Naive thymus-derived CD8-positive, alpha-beta T cell (primary cell): ENCODE measurements at places on chromosomes 5 and 9.

GRCh38 chr9:76395381-76395780 lies 1.2 kb upstream of the RFK start:
- no peak for DNase-seq
- peaks cover 11% of the 10 kb centered on the region for H3K36me3 ChIP-seq
- H3K27ac ChIP-seq, result peak overlapping the region; percentile 99
- H3K4me1 ChIP-seq, result peaks cover 24% of the 10 kb centered on the region
- no peaks in the 10 kb centered on the region for H3K27me3 ChIP-seq
- H3K4me3 ChIP-seq, result peak overlapping the region; percentile 26

DNA sequence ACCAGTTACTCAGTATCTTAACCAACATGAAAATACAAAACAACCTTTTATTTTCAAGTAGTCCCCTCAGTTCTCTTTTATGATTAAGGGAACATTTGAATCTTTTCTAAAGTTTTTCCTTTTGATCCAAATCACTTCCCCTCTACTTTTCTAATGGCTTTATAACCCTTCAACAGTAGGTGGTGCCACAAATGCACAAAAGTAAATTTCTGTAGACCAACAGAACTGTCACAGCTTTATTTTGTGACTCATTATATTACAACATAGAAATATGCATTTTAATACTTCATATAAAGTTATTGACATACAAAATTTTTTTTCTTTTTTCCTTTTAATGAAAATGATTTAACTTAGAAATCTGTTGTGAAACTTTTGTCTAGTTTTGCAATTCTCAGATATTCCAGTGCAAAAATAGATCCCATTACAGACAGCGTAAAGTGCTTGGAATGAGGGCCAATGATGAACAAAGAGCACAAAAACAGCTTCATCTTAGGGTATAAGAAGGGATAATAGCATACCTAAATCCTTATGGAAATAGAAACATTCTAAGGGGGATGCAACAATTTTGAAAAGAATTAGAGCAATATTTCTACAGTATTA lies 17.0 kb downstream of the NIPSNAP3B start:
- H3K27ac ChIP-seq, result no peak overlapping the region
- H3K36me3 ChIP-seq, result peaks cover 17% of the 10 kb centered on the region
- H3K4me3 ChIP-seq, result no peak overlapping the region
- no peaks in the 10 kb centered on the region for H3K27me3 ChIP-seq
- no peak for DNase-seq
- H3K4me1 ChIP-seq, result no peaks in the 10 kb centered on the region

GRCh38 chr5:40955313-40955712 lies 46.0 kb downstream of the C7 start:
- H3K27ac ChIP-seq, result no peak overlapping the region
- DNase-seq, result no peak
- H3K27me3 ChIP-seq, result peaks cover 9% of the 10 kb centered on the region
- H3K4me1 ChIP-seq, result no peaks in the 10 kb centered on the region
- no peaks in the 10 kb centered on the region for H3K36me3 ChIP-seq

DNA sequence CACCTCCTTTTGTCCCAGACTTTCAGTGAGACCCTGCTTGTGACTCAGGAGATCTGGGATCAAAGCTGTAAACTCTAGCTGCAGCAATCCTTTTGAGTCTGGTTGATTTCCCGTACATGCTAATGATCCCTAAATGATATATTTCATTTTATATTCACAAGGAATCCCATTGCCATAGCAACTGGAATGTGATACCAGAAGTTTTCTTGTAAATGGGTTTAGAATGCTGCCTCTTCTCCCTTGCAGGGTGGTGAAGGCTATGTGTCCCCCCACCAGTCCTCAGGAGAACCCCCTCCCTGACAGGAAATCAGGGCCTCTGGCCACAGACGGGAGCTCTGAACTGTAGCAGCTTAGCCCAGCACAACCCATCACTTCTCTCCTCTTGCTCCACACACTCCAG lies 215.0 kb downstream of the FSTL4 start:
- no peak for DNase-seq
- peaks cover 18% of the 10 kb centered on the region for H3K4me1 ChIP-seq
- no peaks in the 10 kb centered on the region for H3K36me3 ChIP-seq

GRCh38 chr5:20113031-20113715 lies 125.2 kb upstream of the CDH18 start:
- peaks cover 4% of the 10 kb centered on the region for H3K36me3 ChIP-seq
- H3K4me3 ChIP-seq, result no peak overlapping the region
- no peaks in the 10 kb centered on the region for H3K4me1 ChIP-seq
- H3K27me3 ChIP-seq, result no peaks in the 10 kb centered on the region

- no peak overlapping the region for H3K27ac ChIP-seq
- no peak overlapping the region for H3K4me3 ChIP-seq
These were observed 136.1 kb upstream of the RAPGEF1 start for GRCh38 chr9:131875828-131876485.
